ENCODE measurements at places on chromosomes 2 and 18.
A peak's percentile ranks its signal among the peaks of the same experiment; 100 is the strongest.

DNA sequence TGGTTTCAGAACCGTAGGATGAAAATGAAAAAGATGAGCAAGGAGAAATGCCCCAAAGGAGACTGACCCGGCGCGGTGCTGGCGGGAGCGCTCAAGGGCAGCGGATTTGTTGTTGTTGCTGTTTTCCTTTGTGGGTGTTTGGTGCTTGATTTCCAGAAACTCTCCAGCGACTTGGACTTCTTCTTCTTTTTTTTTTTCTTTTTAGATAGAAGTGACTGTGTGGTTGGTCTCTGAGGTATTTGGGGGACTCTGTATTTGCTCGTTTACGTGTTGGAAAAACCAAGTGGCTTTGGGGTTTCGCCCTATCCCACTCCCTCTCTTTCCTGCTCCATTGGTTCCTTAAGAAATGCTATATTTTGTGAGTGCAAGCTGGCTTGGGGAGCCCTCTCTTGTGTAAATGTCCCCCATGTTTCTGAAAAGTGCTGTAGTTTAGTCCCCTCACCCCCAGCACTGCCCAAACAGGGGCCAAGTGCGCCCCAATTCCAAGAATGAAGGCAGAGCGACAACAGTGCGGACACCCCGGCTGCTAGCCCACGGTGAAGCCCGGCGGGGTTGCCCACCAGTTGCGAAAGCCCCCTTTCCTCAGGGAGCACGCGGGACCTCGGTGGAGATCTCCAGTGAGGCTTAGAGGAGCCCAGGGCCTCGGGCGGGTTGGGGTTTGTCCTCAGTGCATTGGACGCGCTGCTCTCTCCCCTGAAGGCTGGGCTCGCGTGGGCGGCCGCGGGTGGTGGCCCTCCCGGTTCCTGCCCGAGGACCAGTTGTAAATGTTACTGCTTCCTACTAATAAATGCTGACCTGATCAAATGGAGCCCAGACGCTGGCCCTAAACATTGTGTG, 1.8 kb downstream of the HOXD9 start:
- DNase-seq, result no peak

- DNase-seq, result no peak
These were observed 160.3 kb upstream of the TCF4 start for GRCh38 chr18:55748227-55748738.

DNA sequence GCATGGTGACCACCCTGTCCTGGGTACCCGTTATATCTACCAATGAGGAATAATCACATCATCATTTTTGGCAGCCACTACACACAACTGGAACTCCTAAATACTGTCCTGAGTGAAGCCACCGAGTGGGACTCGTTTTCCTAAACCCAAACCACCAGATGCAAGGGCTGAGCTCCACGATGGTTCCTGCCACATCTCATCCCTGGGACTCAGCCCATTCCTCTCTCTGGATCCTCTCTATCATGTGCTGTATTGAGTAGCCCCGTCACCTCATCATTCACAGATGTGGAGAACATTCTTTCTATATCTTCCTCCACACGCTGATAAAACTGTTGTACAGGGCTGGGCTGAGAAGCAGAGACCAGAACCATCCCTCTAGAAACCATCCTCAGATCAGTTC, 79.4 kb upstream of the SMAD7 start:
- DNase-seq, result no peak

DNA sequence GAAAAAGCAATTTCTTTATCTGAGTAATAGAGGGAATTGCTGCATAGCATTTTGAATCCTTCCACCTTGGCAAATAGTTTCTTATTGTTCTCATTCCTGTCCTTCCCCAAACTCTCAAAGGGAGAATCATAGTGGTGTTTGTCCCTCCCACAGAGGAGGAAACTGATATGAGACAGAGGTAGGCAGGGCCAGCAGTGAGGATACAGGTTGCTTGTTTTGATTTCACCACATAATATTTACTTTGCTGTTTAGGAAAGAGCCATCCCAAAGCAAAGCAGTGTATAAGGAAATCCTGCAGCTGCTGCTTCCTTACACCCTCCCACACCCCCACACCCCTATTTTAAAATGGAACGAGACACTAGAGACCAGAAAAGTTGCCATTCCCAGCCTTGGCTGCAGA, 195.3 kb downstream of the SETBP1 start:
- DNase-seq, result no peak

GRCh38 chr18:79479761-79480161, 84.0 kb downstream of the NFATC1 start:
- no peak for DNase-seq

DNA sequence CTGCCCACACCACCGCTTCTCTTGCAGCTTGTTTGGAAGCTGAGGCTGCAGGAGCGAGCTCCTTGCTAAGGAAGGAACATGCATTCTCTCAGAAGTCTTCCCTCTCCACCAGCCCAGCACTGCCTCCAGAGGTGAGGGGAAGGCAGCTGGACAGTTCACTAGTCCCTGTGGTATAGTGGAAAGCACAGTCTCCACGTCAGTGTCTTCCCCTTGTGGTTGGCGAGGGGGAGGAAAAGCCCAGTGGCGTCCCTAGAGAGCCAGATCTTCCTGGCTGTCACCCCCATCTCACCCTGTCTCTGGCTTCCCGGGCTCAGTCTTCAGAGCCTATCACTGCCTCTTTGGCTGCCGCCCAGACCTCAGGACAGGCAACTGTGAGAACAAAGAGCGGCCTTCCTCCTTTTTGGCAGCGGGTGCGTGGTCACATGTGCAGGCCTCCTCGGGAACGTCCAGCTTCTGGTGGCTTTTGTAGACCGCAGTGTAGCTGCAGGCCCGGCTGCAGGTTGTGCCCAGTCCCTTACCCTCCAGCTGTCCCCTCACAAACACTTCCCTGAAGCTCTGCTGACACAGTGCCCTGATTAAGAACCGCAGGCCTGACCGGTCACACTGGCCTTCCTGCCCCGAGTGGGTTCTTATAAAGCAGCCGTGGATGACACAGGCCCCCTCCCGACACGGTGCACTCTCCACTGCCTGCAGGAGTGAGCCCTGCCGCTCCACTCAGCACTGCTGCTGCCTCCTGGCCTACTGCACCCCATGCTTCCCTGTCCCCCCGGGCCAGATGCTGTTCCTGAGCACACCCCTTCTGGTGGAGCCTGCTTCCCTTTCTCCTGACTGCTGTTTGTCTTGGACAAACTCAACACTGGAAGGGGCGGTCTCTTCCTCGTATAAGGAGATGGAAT, 90.9 kb downstream of the RNF144A start:
- DNase-seq, result peak; percentile 18

GRCh38 chr2:8550937-8551621, 130.8 kb upstream of the ID2 start:
- no peak for DNase-seq

DNA sequence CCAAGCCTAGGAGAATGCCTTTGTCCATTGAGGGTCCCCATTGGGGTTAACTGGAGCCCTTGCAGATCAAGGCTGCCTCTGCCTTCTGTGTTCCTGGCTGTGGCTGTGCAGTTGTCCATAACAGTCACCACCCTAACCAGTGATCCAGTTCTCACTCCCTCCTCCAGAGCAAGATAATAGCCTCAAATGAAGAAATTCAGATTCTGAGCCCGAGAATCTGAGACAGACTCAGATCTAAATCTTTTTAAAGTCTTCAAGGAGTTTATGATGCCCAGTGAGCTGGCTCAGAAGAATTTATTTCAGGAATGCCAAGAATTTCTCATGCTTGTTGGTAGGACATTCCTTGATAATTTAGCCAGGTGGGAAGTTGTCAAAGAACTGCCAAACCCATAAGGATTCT, 44.3 kb upstream of the RAB6C start:
- no peak for DNase-seq

DNA sequence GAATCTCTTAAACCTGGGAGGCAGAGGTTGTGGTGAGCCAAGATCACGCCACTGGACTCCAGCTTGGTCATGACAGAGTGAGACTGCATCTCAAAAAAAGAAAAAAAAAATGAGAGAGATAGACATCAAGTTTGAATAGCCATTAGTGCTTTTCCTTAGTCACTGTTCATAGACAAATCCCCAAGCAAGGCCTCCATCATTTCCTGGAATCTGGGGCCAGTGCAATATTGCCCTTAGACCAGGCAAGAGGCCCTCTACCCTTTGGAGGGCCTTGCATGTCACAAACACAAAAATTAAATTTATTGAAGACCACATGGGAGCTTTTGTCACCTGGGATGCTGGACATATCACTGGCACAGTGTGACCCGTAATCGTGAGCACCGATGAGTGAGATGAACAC, 141.5 kb downstream of the B3GNT2 start:
- no peak for DNase-seq

DNA sequence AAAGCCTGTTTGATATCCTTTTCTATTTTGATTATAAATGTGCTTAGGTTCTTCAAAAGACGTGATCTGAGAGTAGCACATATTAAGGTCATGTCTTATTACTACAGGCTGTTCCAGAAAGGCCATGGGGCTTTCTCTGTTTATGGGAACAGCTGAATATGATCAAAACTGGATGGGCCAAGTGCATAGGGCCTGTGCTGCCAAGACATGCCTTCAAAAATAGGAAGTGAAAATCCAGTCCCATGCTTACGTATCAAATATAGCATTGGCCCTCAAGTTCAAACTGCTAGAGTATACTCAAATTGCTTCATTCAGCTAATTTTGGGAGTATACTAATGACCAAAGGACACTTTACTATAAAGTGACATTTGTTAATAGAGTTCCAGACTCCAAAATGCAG, 24.1 kb downstream of the SLC25A52 start:
- no peak for DNase-seq

DNA sequence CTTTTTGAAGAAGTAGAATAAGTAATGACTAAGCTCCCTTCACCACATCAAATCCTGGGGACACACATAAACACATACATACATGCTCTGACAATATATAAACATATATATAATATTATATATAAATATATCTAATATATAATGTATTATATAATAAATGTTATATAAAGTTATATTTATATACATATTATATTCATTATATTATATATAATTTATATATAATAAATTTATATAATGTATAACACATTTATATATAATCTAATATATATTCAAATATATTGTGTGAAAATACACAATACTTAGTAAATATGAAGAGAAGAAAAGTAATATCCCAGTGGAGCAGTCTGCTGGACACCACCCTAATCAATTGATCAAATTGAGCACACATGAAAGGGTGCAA, 2177.9 kb upstream of the CELF4 start:
- DNase-seq, result no peak

DNA sequence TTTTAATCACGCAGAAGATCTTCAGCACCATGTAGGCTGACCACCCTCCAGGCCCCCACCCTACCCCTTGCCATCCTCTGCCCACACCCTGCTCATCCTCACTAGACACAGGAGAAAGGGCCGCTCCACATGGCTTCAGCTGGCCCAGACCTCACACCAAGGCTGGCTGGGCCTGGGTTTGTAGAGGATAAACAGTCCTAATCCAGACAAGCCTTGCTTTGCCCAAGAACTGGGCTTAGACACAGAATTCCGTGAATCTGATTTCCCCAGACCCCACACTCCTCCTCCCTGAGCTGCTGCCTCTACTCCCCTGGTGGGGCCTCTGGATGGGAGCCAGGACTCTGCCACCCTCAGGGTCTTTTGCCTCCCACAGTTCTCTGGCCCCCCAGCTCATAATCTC, 185.3 kb downstream of the CYP26B1 start:
- DNase-seq, result no peak

GRCh38 chr2:23492337-23492675, 107.3 kb downstream of the KLHL29 start:
- DNase-seq, result no peak

DNA sequence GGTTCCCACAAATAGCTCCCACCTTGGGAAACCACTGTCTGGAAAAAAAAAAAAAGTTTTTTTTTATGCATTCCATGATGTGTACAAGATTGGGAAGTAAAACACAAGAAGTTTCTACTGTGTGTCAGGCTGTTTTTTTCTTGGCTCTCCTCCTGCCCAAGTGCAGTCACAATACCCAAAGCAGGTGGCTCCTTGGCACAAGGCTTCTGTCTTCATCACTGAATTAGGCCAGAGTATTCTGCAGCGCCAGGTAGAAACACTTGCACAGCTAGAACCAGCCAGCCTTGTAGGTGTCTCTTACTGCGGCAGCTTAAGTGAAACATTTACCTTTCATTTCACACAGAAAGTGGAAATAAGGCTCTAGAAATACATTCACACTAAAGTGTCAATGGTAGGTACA, 23.8 kb upstream of the MAL start:
- no peak for DNase-seq

GRCh38 chr18:76489081-76489480, 6.0 kb downstream of the ZNF516 start:
- DNase-seq, result no peak

GRCh38 chr2:43689999-43690398, 13.8 kb upstream of the C1GALT1C1L start:
- no peak for DNase-seq

- DNase-seq, result no peak
These were observed 361.1 kb upstream of the SLC14A2 start for GRCh38 chr18:45253973-45254708.

GRCh38 chr2:199775267-199775666, 75.7 kb downstream of the FTCDNL1 start:
- DNase-seq, result no peak

DNA sequence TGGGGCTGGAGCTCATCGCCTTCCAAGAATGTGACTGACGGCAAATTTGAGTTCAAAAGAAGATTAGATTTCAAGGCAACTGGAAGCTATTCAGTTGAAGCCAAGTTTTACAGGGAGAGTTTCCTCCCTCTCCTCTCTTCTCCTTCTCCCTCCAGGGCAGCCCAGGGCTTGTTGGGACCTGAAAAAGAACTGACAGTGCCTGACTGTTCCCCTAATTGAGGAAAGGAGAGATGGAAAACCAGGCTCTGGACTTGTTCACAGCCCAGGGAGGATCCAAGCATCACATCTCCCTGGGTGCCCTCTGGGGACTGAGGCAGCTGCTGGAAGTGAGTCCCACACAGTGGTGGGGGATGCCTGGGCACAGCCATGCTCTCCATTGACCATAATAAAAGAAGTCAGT, 88.1 kb downstream of the THNSL2 start:
- no peak for DNase-seq

GRCh38 chr2:28364610-28365009, 28.0 kb upstream of the FOSL2 start:
- DNase-seq, result no peak

DNA sequence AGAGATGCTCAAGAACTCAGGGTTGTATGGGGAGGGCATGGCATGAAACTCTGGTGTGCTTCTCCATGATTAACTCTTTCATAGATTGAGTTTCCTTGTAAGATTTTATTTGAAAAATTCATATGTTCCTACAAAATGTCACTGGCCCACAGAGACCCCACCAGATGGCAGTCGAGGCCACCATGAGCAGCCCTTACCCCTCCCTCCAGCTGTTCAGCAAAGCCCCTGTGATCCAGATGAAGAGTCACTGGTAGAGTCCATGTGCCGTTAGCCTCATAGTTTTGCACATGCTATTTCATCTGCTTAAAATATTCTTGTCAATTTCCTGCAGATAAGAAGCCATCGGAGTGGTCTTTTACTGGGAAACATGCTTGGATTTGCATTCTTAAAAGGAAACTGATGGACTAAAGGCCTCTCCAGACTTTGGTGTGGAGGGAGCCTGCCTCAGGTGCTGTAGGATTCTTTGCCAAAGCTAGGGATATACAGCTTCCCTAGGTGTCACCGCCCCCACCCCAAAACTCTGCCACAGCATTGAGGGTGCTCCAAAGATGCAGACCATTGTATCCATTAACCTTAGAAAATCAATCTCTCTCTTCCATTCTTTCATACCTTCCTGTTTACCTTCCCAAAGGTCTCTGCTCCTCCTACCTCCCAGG, 18.8 kb downstream of the ZNF385B start:
- peak; percentile 2 for DNase-seq
